ENCODE measurements at places on chromosomes 4 and X.

GRCh38 chr4:121220698-121221097 lies 56.6 kb upstream of the TNIP3 start:
- DNase-seq, result no peak

GRCh38 chr4:163920426-163920825 lies 425.9 kb downstream of the TMA16 start:
- DNase-seq, result no peak

DNA sequence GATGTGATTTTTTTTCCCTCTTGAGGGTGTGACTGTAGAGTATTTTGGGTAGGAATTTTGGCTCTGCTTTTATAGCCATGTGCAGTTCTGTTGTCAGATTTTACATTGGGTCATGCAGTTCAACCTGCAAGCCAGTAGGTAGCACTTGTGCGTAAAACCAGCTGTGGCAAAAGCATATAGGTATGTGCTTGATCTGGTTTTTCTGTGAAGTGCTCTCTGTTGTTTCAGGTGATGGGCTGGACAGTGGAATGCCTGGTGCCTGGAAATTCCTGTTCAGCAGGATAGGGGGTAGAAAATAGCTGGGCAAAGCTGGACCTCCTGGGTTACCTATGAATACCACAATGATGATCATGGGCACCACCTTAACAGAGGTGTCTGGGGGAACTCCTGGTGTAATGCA lies 584.2 kb upstream of the PCDH10 start:
- no peak for DNase-seq

DNA sequence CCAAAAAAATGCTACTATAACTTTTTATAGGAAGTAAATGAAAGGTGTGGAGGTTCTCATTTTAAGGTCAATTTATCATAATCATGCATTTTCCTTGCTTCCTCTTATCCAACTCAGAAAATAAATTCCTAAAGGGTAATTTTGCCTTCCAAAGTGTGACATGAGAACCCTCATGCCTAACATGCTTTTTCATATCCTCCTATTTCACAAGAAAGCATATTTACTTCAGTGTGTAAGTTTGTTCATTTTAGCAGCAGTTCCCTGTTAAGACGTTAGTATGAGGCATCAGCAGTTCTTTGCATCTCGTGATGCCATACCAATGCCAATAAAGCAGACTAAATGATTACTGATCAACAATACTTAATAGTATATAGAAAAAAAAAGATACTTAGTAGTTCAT lies 18.4 kb downstream of the WDFY3 start:
- DNase-seq, result no peak

GRCh38 chr4:34643476-34643875 lies 1600.8 kb downstream of the ARAP2 start:
- DNase-seq, result no peak

GRCh38 chrX:130637591-130637990 lies 235.8 kb downstream of the RBMX2 start:
- no peak for DNase-seq

DNA sequence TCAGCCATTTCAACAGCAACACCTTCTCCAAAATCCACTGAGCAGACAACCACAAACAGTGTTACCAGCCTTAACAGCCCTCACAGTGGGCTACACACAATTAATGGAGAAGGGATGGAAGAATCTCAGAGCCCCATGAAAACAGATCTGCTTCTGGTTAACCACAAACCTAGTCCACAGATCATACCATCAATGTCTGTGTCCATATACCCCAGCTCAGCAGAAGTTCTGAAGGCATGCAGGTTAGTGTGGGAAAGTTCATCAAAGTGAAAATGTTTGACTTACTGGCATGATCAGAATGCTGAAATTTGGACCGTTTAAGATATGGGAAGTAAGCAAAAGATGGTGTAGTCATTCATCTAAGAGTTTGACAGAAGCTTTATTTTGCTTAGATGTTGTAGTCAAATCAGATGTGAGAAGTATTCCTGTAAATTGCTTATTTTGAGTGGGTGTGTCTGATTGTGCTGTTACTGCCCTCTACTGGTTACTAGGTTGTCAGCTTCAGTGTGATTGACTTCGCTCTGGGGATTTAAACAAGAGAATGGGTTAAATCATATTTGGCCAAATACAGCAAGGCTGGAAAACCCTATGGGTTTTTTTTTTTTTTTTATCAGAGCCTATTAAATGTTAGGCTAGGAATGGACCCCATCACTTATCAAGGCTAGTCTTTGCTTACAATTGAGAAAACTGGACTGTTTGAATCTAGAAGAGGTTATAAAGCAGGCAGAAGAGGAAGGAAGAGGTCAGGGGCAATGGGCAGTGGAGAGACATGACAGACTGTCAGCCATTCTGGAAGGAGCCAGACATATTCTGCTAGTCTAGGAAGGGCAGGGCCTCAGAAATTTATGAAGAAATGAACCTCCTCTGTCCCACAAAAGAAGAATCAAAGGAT lies 130.3 kb downstream of the DIPK2B start:
- DNase-seq, result no peak

- no peak for DNase-seq
Measured at GRCh38 chr4:110198049-110198434, 373 bp downstream of the ELOVL6 start.

- DNase-seq, result no peak
Measured at GRCh38 chr4:142696334-142697122, 149.6 kb downstream of the INPP4B start.

DNA sequence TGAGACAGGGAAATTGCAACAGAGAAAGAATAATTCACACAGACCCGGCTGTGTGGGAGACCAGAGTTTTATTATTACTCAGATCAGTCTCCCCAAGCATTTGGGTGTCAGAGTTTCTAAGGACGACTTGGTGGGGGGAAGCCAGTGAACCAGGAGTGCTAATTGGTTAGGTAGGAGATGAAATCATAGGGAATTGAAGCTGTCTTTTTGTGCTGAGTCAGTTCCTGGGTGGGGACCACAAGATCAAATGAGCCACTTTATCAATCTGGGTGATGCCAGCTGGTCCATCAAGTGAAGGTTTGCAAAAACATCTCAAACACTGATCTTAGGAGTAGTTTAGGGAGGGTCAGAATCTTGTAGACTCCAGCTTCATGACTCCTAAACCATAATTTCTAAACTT lies 560.7 kb downstream of the ADGRL3 start:
- no peak for DNase-seq

DNA sequence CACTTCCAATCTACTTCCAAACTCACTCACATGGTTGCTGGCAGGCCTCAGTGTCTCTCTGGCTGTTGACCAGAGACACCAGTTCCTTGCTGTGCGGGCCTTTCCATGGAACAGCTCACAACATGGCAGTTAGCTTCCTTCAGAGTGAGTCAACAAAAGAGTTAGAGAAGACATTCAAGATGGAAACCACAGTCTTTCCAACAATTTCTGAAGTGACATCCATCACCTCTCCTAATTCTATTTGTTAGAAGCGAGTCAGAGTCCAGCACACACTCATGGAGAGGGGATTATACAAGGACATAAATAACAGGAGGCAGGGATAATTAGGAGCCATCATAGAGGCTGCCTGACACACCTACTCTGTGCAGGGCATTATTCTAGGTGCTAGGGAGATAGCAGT lies 62.5 kb upstream of the TMEM164 start:
- no peak for DNase-seq

GRCh38 chr4:76257824-76258223 lies 6.3 kb downstream of the FAM47E start:
- no peak for DNase-seq

- no peak for DNase-seq
Measured at GRCh38 chr4:12689457-12689856, 794.7 kb downstream of the RAB28 start.

DNA sequence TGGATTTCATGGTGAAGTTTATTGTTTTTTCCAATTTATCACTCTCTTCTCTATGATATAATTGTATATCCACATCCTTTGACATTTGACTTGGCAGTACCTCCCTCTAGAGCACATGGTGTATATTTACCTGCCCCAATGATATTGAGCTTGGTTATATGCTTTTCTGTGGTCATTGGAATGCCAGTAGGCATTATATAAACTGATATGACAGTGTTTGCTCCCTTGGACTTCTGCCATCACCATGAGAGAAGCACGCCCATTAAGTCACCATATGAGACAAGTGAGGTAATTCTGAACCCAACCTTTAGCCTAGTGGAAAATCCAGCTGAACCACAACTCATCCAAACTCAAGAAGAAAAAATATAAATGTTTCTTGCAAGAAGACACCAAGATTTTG lies 2761.5 kb downstream of the ARAP2 start:
- no peak for DNase-seq

DNA sequence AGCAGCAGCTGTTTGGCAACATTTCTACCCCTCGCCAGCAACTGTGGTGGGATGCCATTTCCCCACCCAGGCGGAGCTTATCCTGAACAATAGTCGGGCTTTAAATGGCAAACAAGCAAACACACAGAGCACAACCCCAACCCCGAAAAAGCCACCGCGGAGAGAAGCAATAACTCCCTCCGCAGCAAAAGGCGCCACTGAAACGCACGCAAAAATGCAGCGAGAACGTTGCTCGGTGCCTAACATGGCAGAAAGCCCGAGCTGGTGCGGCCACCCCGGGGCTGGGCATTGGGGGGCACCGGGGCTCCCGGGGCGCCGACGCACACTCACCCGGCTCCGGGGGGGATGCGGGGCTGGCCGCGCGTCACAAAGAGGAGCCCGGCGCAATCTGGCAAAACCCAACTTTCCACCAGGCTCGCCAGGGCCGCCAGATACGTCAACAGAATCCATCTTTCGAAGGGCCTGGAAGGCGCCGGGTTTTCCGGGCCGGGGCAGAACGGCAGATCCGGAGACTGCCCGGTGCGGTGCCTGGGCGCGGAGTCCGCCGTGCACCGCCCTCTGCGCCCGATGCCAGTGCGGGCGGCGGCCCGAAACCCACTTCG lies 818 bp downstream of the RAI2 start:
- DNase-seq, result no peak

GRCh38 chr4:67880866-67881610 lies 2.8 kb downstream of the TMPRSS11D start:
- no peak for DNase-seq

Data from GM18507 (cell line).